ENCODE measurements at places on chromosomes 7 and 10.

DNA sequence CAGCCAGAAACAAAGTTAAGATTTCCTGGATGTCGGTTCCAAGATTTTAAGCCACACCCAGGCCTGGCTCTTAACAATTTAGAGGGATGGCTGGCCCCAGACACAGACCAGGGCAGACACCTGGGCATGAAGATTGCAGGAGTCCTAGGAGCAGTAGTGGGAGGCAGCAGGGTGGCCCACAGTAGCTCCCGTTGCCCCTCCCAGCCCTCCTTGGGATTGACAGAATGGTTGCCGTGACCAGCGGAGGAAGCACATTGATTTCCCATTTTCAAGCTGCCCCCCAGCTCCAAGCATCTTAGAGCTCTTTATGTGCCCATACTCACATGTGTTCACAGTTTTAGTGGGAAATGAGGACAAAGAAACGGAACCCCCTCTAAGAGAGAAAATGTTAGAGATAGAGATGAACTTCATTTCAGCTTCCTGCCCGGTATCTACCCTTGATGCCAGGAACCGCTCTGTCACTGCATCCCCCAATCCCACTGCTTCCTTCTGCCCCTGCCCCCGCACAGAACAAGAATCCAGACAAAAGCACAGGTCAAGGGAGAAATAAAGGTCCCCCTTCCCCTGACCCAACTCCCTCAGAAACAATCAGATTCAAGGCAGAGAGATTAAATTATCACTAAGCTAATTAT, 101.1 kb downstream of the PLXNA4 start:
- no peak for DNase-seq

- peak; percentile 78 for DNase-seq
Measured at GRCh38 chr10:21399392-21400035, 126.0 kb downstream of the SKIDA1 start.

- DNase-seq: no peak
Measured at GRCh38 chr10:4894335-4894734, 68.3 kb downstream of the AKR1E2 start.

- DNase-seq: no peak
Measured at GRCh38 chr10:130180416-130180815, 44.2 kb downstream of the GLRX3 start.

DNA sequence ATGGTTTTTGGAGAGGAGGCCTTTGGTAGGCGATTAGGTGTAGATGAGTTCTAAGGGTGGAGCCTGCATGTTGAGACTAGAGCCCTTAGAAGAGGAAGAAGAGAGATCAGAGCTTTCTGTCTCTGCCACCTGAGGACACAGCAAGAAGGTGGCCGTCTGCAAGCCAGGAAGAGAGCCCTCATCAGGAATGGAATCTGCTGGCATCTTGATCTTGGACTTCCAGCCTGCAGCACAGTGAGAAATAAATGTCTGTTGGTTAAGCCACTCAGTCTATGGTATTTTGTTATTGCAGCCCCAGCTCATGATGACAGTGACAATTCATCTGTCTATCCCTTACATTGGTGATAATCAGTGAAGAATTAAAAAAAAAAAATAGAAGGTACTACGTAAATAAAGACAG, 335.2 kb downstream of the PRPF18 start:
- no peak for DNase-seq

GRCh38 chr7:105213611-105214010, 175.1 kb downstream of the SRPK2 start:
- no peak for DNase-seq

DNA sequence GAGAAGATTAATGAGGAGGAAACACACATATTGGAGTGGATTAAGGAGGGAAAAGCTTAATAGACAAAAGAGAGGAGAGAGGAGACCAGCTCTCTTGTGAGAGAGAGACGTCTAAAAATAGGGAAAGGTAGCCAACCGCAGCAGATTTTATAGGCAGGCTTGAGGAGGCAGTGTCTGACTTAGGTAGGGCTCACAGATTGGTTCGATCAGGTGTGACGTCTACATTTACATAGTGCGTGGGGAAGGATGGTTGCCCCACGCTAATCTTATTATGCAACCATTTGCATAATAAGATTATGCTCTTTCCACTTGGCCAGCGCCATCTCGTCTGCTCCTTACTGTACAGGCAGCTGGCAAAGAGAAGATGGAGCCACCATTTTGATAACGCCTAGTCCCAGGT, 122.0 kb downstream of the MARCHF5 start:
- DNase-seq: no peak

- DNase-seq: no peak
Measured at GRCh38 chr10:19848226-19848985, 32.2 kb downstream of the PLXDC2 start.

DNA sequence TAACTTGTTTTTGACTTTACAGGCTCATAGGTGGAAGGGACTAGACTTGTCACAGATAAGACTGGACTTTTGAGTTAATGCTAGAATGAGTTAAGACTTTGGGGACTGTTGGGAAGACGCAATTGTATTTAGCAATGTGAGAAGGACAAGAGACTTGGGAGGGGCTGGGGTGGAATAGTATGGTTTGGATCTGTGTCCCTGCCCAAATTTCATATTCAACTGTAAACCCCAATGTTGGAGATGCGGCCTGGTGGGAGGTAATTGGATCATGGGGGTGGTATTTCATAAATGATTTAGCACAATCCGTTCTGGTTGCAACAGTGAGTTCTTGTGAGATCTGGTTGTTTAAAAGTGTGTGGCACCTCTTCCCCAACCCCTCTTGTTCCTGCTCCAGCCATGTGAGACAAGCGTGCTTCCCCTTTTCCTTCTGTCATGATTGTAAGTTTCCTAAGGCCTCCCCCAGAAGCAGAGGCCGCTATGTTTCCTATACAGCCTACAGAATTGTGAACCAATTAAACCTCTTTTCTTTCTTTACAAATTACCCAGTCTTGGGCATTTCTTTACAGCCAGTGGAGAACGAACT, 22.6 kb downstream of the RNF216 start:
- no peak for DNase-seq

DNA sequence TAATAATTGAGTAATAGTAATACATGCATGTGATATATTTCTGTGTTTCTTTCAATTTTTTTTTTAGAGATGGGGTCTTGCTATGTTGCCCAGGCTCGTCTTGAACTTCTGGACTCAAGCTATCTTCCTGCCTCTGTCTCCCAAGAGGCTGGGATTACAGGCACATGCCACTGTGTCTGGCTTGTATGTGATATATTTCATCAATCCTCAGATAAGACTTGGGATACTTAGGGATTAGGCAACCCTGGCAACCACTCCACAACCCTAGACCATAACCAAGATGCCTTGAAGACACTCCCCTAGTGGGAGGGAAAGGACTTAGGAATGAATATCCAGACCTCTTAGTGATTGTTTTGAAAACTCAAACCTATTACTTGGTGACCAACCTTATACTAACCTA, 154.8 kb downstream of the CCDC3 start:
- no peak for DNase-seq

GRCh38 chr7:35267411-35267810, 13.5 kb upstream of the TBX20 start:
- DNase-seq: no peak

DNA sequence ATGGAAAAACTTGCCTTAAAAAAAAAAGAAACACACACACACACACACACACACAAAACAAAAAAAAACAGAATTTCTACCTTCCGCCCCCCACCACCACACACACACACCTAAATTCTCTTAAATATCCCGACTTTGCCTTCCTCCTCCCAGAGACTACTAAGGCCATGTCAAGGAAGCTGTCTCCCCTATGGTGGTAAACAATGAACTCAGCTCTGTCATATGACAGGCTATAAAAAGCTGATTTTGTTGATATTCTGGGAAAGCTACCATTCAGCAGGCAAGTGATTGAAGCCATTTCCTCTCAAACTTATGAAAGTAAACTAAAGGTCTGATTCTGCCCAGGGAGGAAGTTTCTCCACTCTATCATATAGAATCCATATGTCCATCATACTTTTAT, 471.0 kb downstream of the GFRA1 start:
- no peak for DNase-seq

DNA sequence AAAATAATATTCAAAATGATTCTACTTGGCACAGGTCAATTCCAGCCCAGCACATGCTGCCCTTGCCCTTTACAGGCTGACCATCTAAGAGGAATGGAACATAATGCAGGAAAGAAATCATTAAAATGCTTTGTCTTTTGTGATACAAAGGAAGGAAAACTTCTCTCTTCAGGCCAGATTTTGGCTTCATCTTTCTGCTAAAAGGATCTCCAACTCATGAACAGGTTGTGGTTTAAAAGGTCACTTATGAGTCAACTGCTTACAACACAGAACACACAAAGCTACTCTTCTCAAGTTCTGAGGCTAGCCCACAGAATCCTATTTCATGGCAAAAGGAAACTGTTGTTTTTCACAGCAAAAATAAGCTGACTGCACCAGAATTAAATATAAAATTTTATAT, 197.1 kb downstream of the DOCK4 start:
- peak; percentile 85 for DNase-seq

GRCh38 chr7:19709249-19709578, 377 bp upstream of the POLR1F start:
- DNase-seq: no peak

- peak; percentile 64 for DNase-seq
Measured at GRCh38 chr7:55387062-55387965, 22.2 kb downstream of the LANCL2 start.

- DNase-seq: peak; percentile 24
Measured at GRCh38 chr7:156473476-156474240, 166.9 kb upstream of the RNF32 start.

- DNase-seq: no peak
Measured at GRCh38 chr10:46247808-46248569, 38.8 kb upstream of the ANTXRL start.

GRCh38 chr10:89305766-89306433, 4.1 kb downstream of the IFIT2 start:
- DNase-seq: no peak

GRCh38 chr7:150451097-150451793, 815 bp downstream of the GIMAP8 start:
- no peak for DNase-seq

GRCh38 chr10:74208997-74209396, 58.0 kb downstream of the ADK start:
- DNase-seq: no peak

- DNase-seq: peak; percentile 96
Measured at GRCh38 chr10:110651044-110651958, 7.2 kb downstream of the RBM20 start.

DNA sequence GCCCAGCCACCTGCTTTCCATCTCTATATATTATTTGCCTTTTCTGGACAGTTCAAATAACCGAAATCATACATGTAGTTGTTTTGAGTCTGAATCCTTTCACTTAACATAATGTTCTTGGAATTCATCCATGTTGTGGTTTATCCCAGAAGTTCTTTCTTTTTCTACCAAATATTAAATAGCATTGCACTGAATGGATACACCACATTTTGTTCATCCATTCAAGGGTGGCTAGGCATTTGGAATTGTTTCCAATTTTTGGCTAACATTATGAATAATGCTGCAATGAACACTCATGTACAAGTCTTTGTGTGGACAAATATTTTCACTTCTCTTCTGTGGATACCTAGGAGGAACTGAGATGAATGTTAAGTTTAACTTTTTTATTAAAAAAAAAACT, 18.0 kb downstream of the DNAJC1 start:
- DNase-seq: no peak

GRCh38 chr10:45439873-45440272, 65.9 kb downstream of the ALOX5 start:
- DNase-seq: no peak

DNA sequence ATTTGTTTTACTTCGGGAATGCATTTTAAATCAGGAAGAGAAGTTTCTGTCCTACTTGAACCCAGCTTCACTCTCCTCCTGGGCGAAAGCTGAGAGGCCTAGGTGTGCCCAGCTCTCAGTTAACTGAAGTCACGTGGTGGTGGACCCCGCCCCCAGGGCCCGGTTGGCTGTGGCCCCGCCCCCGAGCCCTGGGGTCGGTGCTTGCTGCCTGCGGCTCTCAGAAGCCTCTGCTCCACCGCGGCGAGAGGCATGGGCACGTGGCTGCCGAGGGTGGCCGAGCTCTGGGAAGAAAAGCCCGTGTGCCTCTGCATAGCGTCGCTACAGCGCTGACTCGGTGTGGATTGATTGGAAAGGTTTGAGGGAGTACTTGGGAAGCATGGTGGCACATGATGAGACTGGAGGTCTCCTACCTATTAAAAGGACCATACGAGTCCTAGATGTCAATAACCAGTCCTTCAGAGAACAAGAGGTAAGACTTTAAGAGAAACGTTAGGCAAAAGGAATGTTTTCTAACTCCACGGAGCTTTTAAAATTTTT, 34.1 kb downstream of the NET1 start:
- peak; percentile 92 for DNase-seq

DNA sequence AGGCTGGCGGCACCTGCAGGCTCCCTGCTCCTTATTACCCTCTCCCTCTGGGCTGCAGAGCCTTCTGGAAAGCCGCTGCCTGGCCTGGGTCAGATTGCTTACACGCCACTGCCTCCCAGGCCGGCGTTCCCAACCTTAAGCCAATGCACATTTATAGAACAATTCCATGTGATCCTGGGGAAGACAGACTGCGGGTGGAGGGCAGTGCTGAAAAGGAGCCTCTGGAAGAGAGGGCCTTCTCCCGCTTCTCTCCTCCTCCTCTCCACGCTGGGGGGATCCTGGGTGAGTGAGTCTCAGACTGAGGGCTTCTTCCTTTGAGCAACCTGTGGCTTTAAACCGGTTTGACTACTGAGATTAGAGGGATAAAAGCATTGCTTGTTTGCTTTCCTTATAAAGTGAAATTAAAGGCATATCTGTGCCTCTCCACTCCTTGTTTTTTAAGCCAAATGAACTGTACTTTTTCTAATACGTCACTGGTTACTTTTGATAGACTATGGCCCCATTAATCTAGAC, 5.5 kb downstream of the TACC2 start:
- DNase-seq: no peak

DNA sequence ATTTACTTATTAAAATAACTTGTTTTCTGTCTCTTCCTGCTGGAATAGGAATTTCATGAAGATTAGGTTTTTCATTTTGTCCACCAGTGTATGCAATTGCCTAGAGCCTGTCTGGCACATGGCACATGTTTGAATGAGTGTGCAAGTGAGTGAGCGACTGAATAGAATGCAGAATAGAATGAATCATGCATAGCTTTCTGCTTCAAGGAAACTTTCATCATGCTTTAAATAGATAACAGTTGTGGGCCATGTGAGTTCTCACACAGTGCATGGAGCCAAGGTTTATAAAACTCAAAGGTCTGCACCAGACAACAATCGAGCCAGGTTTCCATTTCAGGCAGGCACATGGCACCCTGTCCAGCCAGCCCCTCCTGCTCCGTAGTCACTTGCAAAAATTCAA, 74.2 kb upstream of the HECW1 start:
- peak; percentile 31 for DNase-seq
